ENCODE measurements at places on chromosomes 16 and 17.

DNA sequence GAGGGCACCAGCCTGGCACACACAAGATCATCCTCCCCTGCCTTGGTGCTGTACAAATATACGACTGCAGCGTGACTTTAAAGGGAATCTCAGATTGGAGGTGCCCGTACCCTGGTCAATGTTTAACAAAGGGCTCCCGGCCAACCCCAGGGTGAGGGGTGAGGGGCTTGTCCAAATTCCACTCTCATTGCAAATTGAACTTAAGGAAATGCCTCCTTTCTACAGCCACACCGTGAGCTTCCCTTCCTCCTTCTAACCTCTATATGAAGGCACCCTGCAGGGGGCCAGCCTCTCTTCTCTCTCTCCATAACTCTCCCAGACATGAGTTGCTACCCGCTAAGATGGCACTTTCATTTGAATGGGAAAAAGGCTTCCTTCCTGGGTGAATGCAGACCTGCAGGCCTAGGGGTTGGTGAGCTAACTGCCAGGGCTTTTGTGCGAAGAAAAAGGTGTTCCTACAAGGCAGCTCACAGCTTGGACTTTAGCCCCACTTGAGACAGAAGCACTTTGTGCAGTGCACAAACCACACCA is 76.6 kb downstream of the IRF8 start:
- DNase-seq: no peak

DNA sequence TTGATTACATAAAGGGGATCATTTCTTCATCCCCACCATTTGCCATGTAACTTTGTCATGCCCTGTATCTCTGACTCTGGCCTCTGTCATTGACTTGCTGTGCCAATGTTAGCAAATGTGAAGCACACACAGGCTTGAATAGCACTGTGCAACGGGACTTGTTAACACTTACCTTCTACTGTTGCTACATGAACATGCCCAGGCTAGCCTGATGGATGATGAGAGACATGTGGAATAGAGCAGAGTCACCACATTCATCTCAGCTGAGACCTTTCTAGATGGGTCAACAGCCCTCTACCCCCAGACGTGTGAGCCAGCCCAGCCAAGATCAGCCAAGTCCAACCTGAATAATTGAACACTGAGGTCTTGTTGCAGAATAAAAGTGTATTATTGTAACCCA is 162.1 kb upstream of the SALL1 start:
- DNase-seq: no peak

GRCh38 chr16:8850279-8850885 is 18.4 kb downstream of the CARHSP1 start:
- no peak for DNase-seq

DNA sequence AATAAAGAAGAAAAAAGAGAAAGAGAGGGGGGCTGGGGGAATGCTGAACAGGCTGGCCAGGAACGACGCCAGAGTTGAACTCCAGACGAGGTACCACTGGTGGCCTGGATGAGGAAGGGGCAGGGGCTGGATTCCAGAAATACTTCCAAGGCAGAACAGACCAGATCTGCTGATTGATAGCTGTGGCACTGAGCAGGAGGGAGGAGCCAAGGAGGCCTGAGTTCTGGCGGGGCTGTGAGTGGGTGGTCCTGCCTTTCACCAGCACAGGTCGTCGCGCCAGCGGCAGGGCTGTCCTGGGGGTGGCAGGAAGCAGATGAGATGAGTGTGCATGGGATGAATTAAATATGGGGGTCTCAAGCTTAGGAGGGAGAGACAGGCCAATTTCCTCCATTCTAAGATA is 5.5 kb downstream of the CCDC42 start:
- no peak for DNase-seq

DNA sequence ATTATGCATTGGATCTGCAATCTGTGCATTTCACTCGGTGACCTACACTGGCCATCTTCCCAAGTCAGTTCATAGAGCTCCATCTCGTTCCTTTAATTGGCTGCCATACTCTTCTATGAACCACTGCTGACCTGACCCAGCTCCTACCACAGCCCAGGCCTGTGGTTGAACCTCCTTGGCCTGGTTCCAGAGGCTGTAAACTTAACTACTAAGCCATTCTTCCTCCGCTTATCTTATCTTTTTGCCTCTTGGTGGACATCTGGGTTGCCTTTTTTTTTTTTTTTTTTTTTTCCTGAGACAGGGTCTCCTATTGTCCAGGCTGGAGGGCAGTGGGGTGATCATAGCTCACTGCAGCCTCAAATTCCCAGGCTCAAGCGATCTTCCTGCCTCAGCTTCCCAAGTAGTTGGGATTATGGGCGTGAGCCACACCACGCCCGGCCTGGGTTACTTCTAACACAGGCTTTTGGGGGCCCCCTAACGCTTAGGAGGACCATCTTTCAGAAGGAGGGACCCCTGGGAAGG is 18.3 kb downstream of the COQ7 start:
- DNase-seq: no peak

- DNase-seq: no peak
Measured at GRCh38 chr16:87677830-87678229, 75.5 kb downstream of the JPH3 start.

DNA sequence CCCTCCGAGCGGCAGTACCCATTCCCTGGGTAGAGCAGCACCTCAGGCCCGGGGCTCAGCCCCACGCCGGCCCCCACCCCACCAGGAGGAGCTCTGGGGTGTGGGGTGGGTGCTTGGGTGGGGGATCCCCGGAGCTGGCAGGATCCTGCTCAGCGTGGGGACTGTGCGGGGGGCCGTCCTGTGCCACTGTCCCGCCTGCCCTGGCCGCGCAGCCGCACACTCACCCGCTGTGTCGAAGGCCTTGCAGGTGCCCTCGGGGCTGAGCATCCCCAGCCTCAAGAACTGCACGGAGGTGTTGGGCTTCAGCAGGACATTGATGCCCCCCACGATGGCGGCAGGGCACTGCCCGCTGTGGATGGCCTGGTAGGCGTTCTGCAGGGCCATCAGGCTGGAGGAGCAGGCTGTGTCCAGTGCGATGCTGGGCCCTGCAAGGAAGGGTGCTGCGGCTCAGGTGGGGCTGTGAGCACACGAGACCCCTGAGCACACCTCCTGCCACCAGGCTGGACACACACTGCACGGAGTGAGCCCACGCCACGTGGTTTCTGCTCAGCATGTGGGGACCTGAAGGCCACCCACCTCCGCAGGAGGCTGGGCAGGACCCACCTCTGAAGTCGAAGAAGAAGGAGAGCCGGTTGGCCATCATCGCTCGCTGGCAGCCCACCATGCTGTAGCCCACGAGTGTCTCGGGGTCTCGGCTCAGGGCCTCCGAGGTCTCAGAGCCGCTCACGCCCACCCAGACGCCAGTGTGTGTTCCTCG is 4.9 kb downstream of the FASN start:
- DNase-seq: no peak

DNA sequence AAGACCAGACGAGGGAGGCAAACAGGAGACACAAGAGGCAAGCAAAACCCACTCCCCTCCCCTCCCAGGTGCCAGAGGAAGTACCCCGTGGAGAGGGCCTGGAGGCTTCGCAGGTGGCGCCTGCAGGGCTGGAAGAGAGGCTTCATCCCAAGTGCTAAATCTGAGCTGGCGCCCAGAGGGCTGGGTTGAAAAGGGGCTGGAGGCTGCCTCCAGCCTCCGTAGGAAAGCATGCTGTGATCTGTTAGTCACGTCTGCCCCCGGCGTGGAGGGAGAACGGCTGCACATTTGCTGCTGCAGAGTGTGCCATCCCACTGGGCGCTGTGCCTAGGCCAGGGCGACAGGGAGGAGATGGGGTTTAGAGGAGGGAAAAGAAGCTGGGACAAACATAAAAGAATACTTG is 16.9 kb downstream of the RPH3AL start:
- DNase-seq: no peak

DNA sequence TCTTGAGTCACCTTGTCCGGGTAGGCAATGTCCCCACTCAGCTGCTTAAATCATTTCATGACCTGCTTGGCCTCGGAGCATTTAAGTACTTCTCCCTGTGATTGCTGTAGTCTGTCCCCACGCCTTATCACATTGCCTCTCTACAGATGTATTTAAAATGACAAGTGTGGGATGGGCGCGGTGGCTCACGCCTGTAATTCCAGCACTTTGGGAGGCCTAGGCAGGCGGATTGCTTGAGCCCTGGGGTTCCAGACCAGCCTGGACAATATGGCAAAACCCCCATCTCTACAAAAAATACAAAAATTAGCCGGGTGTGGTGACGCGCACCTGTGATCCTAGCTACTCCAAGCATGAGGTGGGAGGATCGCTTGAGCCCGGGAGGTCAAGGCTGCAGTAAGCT is 1.3 kb upstream of the GJC1 start:
- DNase-seq: no peak
